Umbilical cord (tissue), 2 donors: ENCODE measurements at places on chromosomes 6 and 20. TPM values are rescaled to one million over a fixed set of nuclear protein-coding genes. Genes with fewer than 3 reads are reported as not detected.

MRPS18A gene
- 23.1 TPM for total RNA-seq

GRCh38 chr6:46013639-46014038 is 2.0 kb downstream of the CLIC5 start:
- DNase-seq = no peak

DNA sequence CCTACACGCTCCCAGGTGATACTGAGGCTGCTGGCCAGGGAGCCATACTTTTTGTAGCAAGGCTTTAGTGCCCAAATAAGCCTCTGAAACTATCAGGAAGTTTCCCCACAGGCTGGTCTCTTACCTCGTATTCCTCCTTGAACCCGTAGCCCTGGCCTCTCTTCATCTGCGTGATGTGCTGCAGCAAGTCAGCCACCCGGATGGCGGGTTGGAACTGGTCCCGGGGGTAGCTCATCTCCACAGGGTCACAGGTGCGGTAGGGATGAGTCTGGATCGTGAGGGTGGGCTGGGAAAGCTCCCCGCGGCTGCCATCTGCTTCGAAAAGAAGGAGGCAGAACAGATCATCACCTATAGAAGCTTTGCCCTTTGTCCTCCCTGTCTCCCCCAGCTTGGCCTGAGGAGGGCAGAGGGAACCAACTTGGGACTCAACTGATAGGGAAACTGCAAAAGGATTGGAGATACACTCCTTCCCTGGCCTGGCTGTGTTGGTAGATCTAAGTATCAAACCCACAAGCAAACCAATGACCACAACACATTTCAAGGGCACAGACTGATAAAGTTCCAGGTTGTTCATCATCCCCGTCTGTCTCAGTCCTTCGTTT is 543.2 kb upstream of the CHD6 start:
- no peak for DNase-seq

- no peak for DNase-seq
Observed at GRCh38 chr6:169656546-169657283, 45.1 kb downstream of the WDR27 start.

- DNase-seq = no peak
Observed at GRCh38 chr20:61902221-61902869, 163.3 kb downstream of the TAF4 start.

- DNase-seq = peak; percentile 31
Observed at GRCh38 chr20:25294459-25295385, 46.8 kb downstream of the PYGB start.

DNA sequence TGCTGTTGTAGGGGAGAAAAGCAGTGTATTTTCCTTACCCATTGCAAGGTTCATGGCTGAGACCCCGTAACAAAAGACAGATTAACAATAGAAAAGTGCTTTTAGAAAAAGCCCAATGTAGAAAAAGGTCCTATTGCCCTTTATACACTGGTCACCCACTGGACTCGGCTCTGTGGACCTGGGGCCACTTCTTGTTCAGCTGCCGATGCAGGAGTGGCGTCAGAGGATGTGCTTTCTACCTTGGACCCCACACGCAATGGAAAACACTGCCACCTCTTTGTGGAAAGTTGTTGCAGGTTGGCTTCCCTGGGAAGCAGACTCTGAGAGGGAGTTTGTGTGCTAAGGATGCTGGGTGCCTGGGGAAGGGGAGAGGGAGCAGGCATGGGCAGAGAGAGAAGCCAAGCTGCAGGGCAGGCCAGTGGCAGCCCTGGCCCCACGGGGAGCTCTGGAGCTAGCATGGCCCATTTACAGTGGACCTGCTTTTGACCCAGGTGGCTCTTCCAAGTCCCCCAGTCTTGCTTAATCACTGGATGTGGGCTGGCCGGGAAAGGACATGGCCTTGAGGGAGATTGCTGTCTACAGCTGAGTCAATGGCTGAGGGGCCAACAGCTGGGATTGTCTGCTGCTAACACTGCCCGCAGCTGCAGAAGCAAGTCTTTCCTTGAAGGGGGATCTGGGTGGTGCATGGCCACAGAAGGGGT is 142.9 kb downstream of the CDC5L start:
- no peak for DNase-seq
